ENCODE measurements at places on chromosomes 6 and 20.

DNA sequence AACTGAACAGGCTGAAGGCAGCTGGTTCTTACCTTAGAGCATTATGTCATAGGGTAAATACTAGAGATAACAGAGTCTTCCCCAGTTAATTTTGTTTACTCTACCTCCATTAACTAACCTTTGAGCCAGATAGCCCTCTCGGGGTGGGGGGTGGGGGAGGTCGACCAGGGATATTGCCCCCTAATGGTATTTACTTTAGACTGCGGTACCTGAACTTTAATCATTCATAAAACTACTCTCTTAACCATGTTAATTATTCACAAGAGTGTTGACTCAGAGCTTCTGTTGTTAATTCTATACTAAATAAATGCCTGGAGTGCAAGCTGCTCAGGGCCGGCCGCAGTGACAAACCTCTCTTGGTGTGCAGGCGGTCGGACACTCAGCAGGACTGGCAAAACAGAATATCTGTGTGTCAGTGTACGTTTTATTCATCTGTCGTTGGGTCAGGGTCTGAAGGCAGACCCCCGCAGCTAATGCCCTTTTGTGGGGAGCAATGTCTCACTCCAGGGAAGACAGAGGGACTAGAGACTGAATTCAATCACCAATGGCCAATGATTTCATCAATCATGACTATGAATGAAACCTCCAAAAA lies 152.4 kb upstream of the COL21A1 start:
- no peak for DNase-seq

DNA sequence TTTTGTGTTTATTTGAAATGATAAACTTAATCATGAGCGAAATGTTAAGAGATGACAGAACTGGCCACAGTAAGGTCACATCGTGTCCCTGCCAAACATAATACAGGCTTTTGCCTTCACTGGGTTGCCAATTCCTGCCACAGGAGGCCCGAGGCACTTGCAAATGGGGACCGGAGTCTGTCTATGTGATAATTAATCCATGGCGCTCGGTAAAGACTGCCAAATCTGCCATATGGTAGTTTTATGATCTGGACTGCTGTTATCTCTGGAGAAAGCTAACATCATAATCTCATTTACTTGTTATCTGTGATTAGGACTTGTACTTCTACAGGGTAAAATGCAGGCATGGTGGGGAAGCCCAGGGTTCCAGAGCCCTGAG lies 170.5 kb upstream of the TSHZ2 start:
- DNase-seq, result no peak

DNA sequence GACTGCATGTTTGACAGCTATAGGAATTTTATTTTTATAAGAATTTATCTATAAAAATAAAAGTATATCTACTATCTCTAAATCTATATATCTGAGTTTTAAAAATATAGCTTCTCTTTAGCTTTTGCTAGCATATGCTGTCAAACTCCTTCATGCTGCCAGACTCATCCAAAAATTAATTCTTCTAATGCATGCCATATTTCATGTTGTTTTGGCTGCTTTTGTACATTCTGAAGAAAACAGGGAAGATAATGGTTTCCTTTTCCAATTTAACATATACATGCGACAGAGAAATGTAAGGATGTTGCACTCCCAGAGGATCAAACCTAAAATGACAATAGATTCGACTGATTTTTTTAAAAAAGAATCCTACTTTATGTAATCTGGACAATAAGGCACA lies 577.2 kb upstream of the FLRT3 start:
- DNase-seq, result no peak

- no peak for DNase-seq
Measured at GRCh38 chr6:11403035-11403601, 134.4 kb upstream of the TMEM170B start.

DNA sequence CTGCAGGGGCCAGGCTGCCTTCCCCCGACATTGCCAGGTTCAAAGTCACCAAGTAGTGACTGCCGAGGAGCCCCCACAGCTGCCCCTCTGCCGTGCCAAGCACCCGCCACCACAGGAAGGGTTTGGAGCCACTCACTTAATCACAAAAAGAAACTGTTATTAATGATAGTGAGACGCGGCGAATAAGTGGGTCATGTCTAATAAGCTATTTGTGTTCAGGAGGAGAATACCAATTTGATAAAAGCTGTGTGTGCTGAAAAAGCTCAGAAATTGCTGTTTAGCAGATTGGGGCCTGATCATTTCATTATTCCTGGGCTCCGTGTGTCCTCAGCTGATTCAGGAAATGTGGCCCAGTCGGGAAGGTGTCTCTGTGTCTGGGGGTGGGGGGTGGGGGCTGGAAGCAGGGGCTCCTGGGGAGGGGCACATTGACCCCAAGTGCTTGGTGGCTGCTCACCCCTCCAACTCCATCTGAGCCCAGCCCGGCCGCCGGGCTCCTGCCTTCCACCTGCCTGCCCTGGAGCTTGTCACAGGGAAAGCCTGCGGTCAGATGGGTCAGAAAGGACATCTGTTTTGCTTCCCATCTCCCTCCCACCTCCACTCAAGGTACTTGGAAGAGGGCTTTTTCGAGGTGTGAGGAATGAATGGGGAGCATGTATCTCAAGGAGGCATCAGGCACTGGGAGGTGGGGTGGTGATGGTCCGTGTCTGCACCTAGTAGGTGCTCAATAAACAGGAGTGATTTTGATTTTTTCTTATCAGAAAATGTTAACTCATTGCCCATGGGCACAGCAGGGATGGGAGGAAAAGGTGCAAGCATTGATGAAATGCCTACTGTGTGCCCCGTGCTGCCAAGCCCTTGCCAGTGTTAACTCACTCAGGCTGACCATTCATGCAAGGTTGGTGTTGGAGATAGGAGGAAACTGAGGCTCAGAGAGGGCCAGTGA lies 3.0 kb downstream of the VSTM2L start:
- no peak for DNase-seq

- DNase-seq, result no peak
Measured at GRCh38 chr20:37611346-37611745, 82.5 kb upstream of the CTNNBL1 start.

- no peak for DNase-seq
Measured at GRCh38 chr6:138194287-138194686, 24.0 kb downstream of the PBOV1 start.

DNA sequence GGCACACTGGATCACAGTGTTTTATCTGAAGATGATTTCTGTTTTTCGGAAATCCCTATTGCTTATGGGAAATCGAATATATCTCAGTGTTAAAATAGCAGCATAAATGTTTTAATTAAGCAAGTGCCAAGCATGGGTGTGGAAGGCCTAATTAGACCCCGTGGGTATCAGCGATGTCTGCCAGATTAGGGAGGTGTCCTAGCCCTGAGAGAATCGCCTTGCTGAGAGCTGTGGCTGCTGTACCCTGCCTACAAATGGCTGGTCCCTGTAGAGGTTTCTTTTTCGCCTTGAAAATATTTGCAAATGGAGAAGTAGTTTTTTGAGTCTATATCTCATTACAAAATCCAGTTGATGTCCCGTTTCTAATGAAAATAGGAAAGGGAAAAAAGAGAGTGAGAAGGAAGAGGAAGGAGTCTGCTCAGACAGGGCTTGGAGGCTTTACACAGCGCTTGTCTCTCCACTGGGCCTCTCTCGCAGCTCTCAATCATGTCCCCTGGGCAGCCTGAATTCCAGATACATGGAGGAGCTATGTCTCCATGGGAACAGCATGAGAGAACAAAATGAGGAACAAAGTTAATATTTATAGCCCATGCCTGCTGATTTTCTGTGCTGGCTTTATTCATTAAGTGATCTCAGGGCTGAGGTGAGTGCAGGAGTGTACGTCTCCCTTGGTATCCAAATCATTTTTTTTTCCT lies 35.2 kb upstream of the BCLAF1 start:
- no peak for DNase-seq

DNA sequence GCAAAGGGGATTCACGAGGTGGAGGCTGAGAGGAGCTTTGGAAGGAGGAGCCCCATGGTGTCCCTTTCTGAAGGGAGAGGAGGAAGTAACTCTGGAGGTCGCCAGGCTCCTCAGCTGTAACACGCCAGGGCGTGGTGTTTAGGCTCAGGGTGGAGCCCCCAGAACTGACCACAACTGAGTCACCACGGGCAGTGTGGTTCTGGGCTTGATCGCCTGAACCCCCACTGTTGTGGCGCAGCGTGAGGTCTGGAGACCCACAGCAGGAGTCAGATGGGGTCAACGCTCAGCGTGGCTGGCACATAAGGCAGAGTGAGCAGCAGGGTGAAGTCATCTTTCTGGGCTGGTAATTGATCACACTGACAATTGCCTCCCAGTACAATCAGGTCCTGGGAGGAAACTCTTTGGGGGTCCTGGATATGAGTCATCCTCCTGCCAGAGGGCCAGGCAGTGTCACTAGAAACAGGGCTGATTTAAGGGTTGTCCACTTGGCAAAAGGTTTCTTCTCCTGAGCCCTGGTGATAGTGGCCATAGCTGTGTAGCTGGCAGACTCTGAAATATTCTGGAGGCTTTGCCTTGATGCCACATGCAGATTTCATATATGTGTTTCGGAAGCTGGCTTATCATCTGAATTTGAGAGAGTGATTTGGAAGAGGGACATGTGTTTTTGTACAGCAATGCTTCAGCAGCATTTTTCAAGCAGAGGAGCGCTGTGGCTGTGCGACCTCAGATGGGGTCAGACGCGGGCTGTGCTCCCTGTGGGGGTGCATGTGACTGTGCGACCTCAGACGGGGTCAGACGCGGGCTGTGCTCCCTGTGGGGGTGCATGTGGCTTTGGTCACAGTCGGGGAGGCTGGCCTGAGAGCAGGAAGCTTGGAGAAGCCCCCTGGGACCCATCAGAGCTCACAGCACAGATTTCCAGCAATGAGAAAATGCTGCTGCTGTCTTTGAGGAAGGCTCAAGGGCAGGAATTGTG lies 50.0 kb downstream of the SYNJ2 start:
- no peak for DNase-seq

DNA sequence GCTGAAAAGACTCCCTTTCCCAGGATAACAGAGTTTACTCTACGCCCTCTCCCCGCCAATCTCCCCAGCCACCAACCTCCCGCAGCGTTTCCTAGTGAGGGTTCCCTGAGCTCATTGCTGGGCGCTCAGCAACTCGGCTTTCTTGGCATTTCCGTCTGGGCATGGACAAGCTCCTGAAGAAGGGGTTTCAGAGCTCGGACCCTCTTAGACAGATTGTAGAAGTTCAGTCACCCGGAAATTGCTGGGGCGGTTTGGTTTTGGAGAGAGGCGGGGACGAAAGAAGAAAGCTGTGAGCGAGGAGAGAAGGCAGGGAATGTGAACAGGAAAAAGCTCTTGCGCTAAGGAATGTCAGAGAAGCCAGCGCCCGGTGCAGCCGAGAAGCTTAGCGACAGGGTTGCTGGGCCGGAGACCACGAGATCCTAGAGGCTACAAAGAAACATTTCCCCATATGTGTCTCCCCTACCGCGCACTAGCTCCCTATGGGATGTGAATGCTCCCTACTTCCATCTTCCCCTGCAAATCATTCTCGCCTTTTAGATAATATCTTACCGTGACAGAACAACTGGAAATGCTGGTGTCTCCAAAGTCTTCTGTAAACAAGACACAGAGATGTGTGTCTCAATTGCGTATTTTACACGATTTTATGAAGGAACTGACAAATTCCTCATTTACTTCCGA lies 15.8 kb downstream of the POM121L2 start:
- DNase-seq, result no peak

GRCh38 chr6:134683783-134684422 lies 266.0 kb downstream of the ALDH8A1 start:
- no peak for DNase-seq

Data from AML-193 (cell line).